ENCODE measurements at places on chromosomes 12 and 14.

DNA sequence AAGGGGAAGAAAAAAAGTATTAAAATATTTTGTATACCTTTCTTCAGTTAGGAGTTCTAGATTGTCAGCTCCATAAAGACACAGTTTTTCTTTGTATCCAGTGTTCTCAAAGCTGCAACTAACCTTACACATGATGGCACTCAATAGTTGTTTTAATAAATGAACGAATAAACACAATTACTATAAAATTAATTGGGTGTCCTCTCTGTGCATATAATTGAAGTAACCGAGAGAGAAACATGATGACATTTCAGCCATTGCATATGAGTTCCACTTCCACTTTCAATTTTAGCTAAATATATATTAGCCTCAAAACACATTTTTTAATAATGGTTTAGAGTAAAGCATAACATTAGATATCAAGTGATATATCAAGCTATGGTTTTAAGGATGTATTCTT is 671.2 kb downstream of the LRFN5 start:
- DNase-seq: no peak

DNA sequence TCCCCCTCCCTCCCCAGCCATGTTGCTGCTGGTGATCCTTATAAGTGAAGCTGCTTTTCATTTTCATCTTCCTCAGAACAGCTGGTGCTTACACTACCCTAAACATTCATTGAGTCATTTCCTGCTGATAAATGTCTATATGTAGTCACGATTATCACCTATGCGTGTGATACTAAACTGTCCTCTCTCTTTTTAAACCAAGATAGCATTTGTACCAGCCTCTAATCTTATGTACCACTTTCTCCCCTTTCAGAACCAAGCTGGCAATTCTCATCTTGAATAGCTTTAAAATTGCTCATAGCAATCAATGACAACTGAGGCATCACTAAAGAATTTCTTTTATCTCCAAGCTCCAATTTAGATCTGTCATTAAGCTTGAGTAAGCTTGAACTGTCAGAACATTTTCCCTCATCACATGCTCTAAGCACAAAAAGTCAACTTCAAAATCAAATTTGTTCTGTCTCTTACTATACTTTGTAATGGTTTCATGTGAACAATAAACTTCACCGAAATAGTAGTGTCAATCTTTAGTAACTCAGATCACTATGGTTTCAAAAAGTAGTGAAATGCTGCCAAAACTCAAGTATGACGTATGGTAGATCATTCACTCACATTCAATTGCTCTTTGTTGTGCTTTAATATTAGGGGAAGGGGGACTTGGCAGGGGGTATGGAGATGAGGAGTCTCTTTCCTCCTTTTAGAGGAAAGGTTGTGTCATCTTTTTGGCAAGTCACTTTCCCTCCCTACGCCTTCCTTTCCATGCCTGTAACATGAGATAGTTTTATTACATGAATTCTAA is 178.1 kb upstream of the NOVA1 start:
- no peak for DNase-seq

DNA sequence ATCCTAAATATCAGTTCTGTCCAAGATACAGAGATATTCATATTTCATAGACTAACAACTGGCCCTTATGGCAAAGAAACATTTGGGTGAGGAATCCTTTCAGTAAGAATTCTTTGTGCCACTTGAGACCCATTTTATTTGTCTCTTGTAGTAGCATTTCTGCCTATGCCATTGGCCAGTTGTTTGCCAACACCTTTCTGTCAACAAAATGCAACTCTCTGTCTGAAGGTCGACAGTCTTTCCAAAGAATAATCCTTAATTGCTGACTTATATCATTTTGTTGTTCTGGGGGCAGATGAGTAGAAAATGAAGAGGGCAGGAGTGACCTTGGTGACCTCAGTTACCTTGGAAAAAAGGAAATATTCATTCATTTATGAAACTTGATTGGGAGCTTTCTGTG is 10.9 kb downstream of the IFT43 start:
- DNase-seq: no peak

- DNase-seq: no peak
These were observed 3.2 kb downstream of the GZMH start for GRCh38 chr14:24606297-24606696.

- no peak for DNase-seq
These were observed 40.2 kb downstream of the SCARB1 start for GRCh38 chr12:124823272-124823970.

DNA sequence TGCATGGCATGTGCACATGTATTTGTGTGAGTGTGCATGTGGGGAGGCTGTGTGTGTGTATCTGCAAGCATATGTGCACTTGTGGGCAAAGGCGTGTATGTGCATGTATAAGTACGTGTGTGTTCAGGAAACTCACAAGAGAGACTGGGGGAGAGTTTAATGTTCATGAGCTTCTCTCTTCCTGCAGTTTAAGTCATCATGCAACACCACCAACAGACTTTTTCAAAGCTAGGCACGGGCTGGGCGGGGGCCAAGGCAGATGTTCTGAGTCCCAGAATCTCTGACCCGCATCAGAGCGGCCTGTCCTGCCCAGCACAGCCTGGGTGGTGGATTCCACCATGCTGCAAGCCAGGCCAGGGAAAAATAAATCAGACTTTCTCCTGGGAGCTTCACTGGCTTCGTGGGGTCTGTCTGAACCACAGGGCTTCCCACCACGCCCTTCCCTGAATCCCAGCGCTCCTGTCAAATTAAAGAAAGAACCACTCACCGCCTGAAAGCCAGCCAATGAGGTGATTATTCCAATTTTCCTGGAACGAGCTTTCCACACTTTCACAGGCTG is 75.7 kb downstream of the PITPNM2 start:
- no peak for DNase-seq

- no peak for DNase-seq
These were observed 66.0 kb downstream of the FLRT2 start for GRCh38 chr14:85595981-85596380.

- DNase-seq: no peak
These were observed 185.8 kb upstream of the SOX5 start for GRCh38 chr12:24135158-24135850.

- DNase-seq: no peak
These were observed 28.6 kb downstream of the TPH2 start for GRCh38 chr12:71967211-71967610.

- no peak for DNase-seq
These were observed 290.3 kb downstream of the NAV3 start for GRCh38 chr12:78120866-78121560.

- no peak for DNase-seq
These were observed 121.4 kb downstream of the SMOC1 start for GRCh38 chr14:70000601-70001000.

- no peak for DNase-seq
These were observed 17.8 kb downstream of the POLE start for GRCh38 chr12:132669166-132669879.

DNA sequence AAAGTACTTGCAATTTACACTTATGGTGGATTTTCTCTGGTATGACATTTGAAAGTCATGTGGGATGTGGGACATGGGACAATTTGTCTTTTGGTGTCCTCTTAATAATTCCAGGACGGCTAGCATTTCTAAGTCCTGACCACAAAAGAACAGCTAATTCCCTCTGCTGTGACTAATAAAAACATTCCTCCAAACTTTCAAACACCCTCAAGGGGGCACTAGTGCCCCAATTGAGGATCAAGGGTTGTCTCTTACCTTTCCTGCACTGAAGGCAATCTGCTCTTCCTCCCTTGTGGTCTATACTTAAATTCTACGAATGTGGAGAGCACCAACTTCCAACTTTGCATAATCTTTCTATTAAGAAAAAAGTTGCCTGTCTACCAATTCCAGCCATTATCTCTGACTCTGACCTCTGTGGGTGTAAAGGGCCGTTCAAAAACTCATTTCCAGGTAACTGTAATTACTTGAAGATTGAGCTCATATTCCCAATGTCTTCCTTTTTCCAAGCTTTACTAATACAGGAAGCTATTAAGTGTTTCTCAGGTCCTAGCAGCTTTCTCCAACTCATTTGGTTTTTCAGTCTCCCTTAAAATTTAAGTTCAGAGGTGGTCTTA is 210.2 kb downstream of the PTPRO start:
- no peak for DNase-seq

DNA sequence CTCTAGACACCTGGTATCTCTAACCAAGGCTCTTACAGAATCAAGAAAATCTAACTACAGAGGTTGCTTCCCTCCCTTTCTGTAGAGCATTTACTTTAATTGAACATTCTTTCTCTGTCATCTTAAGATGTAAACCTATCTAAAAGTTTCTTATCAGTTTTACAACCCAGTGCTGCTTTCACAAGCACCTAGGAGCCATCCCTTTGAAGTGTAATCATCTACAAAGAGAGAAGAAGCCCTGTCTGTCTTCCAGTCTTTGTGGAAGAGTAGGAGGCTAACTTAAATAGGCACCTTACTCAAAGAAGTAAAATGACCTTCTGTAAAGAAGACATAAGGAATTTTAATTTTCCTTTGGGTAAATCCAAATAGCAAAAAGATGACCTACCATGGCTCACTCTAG is 763.9 kb upstream of the LRFN5 start:
- DNase-seq: no peak

- no peak for DNase-seq
These were observed 80.9 kb downstream of the CRADD start for GRCh38 chr12:93757792-93758694.

DNA sequence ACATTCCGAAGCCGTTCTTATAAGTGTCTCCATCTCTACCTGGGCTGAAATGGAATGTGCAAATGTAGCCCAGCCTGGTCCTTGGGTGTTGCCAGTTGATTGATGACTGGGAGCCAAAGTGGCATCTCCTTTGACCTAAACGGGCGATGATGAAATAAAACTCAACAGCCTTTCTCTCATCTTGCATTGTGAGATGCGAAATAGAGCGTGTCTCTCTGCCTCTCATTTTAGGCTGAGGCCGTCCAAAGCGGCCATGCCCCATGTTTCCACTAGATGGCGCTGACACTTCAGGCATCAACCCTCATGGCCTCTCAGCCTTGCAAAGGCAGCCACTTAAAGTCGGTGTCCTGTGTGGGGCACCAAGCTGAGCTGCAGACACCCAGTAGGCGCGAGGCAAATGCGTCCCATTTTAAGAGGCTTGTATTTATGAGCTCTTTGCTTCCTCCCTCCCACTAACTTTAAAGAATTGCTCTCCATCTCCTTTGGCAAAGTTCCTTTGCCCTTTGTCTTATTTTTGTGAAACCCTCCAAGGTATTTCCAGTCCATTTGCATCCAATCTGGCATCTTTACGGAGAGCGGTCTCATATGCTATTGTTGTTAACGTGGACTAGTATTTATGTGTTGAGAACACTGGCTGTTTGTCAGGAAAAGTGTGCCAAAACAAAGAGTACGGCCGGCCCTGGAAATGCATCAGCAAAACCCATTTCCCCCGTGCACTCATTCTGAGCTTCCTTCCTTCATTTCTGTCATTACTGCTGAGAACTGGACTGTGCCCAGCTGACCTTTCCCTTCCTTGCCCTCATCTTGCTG is 25.0 kb downstream of the GPRC5A start:
- peak; percentile 89 for DNase-seq

DNA sequence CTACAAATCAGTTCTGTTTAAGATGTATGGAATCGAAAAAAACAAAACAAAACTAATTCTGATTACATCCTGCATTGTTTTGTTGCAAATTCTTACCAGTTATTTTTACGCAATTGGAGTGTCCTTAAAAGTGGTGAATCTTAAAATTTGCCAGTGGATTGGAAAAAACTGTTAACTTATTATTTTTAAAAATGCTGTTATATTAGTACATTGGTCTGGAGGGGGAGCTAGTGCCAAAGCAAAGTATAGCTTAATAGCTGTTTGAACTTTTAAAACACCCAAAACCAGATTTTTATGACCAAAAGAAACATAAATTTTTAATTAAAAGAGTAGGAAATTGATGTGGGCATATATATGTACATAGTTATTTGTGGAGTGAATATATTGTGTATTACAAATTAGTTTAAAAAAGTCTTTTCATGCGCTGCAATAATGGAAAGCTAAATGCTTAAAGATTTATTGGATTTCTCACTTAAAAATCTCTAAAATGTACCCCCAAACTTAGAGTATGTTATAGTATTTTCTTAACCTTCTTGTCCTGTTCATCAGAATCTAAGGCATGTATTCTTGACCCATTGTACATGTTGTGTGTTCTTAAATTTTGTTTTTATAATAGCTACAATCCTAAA is 2.5 kb downstream of the FUT8 start:
- peak; percentile 4 for DNase-seq

DNA sequence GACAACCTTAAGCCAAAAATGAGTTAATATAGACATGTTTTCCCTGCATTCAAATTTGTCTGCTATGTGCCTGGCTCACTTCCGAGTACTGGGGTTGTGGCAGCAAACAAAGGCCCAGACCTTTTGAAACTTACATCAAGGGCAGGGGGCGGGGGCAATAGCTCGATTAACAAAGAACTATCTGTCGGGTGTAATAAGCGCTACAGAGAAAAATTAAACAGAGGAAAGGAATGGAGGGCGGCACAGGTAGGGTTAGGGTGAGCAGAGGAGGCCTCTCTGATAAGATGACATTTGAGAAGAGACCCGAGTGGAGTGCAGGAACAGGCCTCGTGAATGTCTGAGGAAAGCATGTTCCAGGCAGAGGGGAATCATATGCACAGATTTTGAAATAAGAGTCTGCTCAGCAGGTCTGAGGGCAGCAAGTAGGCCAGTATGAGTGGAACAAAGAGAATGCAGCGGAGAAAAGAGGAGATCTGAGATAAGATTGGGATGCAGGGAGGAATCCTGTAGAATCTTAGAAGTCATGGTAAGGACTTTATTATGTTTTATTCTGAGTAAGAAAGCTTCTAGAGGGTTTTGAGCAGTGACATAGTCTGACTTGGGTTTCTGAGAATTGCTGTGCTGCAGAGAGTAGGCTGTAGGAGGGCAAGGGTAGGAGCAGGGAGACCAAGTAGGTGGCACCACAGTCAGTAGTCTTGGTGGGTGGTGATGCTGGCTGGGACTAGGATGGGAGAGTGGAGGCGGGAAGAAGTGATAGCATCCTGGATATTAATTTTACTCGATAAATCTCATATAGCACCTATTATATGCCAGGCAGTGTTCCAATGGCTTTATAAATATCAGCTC is 52.6 kb downstream of the BICDL1 start:
- DNase-seq: no peak

DNA sequence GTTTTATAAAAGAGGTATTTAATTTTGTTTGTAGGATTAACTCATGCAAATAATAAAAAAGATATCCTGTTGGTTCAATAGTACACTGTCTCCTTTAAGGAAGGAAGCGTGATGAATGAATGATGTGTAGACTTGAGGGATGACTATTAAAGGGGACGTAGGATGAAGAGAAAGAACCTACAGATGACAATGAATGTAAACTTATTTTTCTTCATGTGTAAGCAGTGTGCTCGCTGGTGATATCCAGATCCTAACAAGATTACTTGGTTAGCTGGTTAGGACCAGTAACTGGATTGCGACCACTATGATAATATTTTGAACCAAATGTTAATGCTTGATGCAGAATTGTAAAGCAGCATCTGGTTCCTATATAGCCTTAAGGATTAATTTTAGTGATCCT is 2.6 kb downstream of the ARF6 start:
- DNase-seq: no peak

GRCh38 chr12:57893431-57894353 is 47.2 kb upstream of the CTDSP2 start:
- no peak for DNase-seq

- DNase-seq: no peak
These were observed 129.8 kb upstream of the TMEM132C start for GRCh38 chr12:128137140-128137539.

GRCh38 chr12:80299219-80299618 is 144.8 kb upstream of the PTPRQ start:
- DNase-seq: no peak
